ENCODE measurements at places on chromosomes 13 and 19. TPM values are rescaled to one million over a fixed set of nuclear protein-coding genes. Genes with fewer than 3 reads are reported as not detected.

The CCDC8 gene
- 0.13 TPM for total RNA-seq

DNA sequence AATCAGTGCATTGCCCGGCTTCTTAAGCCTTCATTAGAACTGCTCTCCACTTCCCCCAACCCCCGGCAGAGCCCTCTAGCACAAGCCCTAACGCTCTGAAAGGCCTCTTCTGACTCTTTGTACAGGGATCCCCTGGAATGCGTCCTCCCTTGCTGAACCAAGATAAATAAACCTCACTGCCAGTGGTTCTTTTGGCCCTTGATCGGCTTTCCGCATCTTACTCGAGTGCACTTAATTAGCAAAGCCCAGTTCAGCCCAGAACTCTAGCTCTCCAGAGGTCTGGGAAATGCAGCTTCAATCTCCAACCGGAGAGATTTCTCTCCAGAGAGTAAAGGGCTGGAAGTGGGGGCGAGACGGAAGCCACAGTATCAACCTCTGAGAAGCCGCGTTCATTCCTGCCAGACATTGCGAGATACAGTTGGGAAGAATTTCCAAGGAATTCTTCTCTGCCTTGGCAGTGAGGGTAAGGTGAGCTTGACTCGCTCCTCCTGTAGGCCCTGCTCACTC lies 8.7 kb upstream of the ZNF444 start:
- H3K27me3 ChIP-seq = no peaks in the 10 kb centered on the region
- no peak overlapping the region for H3K4me3 ChIP-seq
- no peaks in the 10 kb centered on the region for H3K4me1 ChIP-seq
- no peak overlapping the region for H3K27ac ChIP-seq
- DNase-seq = no peak
- no peaks in the 10 kb centered on the region for H3K36me3 ChIP-seq

DNA sequence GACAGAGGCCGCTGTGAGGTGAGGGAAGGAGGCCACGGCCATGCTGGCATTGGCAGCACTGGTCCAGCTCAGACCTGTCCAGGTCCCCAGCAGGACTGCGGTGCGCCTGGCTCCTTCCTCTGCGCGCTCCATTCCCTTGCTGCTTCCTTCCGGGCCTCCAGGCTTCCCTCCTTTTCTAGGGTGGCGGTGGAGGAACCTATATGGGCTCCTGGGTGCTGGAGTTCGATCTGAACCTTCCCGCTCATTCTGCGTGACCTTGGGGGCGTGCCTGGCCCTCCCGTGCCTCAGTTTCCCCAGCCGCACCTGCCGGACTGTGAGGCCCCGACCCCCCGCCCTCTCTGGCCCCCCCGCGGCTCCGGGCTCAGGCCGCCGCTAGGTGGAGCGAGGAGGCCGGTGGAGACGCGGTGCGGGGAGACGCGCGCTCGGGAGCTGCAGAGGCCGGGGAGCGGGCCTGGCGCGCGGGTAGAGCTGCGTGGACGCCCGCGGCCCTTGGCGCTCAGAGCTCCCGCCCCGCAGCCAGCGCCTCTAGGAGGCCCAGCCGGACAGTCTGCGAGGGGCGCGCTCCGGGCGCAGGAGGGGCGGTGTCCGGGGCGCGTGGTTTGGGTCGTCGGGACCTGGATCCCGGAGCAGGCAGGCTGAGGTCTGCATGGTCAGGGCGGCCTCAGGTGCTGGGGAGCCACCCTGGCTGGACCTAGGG lies 29.9 kb downstream of the EFNA2 start:
- no peak overlapping the region for H3K4me3 ChIP-seq
- no peaks in the 10 kb centered on the region for H3K4me1 ChIP-seq
- no peak overlapping the region for H3K27ac ChIP-seq
- no peak for DNase-seq
- H3K27me3 ChIP-seq = no peaks in the 10 kb centered on the region

GRCh38 chr19:17489392-17490030 lies 19.2 kb downstream of the SLC27A1 start:
- peak overlapping the region; percentile 37 for H3K27ac ChIP-seq
- H3K36me3 ChIP-seq = no peaks in the 10 kb centered on the region
- peaks cover 54% of the 10 kb centered on the region for H3K4me1 ChIP-seq
- H3K27me3 ChIP-seq = no peaks in the 10 kb centered on the region
- H3K4me3 ChIP-seq = no peak overlapping the region

DNA sequence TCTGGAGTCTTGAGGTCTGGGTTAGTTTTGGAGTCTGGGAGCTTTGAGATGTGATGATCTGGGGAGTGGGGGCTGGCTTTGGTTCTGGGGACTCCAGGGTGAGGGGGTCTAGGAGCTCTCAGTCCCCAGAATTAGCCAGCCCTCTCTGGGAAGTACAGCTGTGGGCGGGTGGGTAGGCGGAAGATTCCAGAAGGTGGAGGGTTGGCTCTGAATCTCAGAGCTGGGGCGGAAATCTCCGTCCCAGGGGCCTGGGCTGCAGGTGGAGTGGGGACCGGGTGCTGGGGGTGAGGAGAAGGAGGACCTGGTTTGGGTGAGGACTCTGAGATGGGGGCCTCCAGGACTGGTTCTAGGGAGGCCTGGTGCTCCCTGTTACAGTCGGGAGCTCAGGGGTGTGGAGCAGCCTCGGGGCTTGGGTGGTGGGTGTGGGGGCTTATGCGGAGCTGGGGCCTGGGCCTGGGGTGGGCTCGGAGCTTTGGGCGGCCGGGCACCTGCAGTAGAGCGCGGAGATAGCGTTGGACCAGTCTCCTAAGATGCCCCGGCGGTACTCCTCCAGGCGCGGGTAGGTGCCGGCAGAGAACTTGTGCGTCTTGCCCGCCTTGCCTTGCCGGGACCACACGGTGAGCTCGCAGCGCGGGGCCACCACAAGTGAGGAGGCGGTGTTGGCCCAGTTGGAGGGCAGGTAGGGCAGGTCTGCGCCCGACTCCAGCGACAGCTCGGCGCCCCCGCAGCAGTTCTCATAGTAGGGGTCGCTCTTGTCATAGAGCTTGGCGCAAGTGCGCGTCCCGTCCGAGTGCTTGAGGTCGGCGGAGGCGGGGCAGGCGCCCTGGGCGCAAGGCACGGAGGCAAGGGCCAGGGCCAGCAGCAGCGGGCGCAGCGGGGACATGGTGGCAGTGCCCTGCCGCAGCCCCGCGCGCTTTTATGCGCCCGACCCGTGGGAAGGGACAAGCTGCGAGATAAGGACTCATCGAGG lies at the start of gene SYCN:
Gene SYCN, minus strand, starts transcription at position 892 of the 970 bp plus-strand sequence. Its CDS starts 9 bp downstream, at position 883.
- no peak for DNase-seq
- no peak within 1 kb of the TSS for H3K27ac ChIP-seq
- peaks cover 68% of the 10 kb centered on the region for H3K27me3 ChIP-seq
- H3K4me1 ChIP-seq = no peaks in the 10 kb centered on the region
- H3K36me3 ChIP-seq = no peaks in the 10 kb centered on the region

Data from T-cell (primary cell).